ENCODE measurements at places on chromosomes 16 and 17. TPM values are rescaled to one million over a fixed set of nuclear protein-coding genes. Genes with fewer than 3 reads are reported as not detected.

GRCh38 chr16:19283637-19284036 lies 1.9 kb upstream of the CLEC19A start:
- DNase-seq = no peak

The TNS4 gene
- not detected for total RNA-seq

GRCh38 chr16:28062847-28063521 lies 530 bp downstream of the GSG1L start:
- peak; percentile 59 for DNase-seq

The GPT2 gene
- 67.1 TPM for total RNA-seq

The ASGR1 gene
- total RNA-seq = 0.13 TPM

GRCh38 chr17:82103553-82104451 lies 5.8 kb upstream of the FASN start:
- DNase-seq = no peak

The CCL7 gene
- total RNA-seq = not detected

The SGCA gene
- 1.1 TPM for total RNA-seq

- DNase-seq = no peak
Measured at GRCh38 chr16:30604316-30604947, 5.8 kb downstream of the ZNF689 start.

- no peak for DNase-seq
Measured at GRCh38 chr16:27965801-27966200, 97.7 kb downstream of the GSG1L start.

- no peak for DNase-seq
Measured at GRCh38 chr16:24359490-24359889, 103.4 kb downstream of the CACNG3 start.

DNA sequence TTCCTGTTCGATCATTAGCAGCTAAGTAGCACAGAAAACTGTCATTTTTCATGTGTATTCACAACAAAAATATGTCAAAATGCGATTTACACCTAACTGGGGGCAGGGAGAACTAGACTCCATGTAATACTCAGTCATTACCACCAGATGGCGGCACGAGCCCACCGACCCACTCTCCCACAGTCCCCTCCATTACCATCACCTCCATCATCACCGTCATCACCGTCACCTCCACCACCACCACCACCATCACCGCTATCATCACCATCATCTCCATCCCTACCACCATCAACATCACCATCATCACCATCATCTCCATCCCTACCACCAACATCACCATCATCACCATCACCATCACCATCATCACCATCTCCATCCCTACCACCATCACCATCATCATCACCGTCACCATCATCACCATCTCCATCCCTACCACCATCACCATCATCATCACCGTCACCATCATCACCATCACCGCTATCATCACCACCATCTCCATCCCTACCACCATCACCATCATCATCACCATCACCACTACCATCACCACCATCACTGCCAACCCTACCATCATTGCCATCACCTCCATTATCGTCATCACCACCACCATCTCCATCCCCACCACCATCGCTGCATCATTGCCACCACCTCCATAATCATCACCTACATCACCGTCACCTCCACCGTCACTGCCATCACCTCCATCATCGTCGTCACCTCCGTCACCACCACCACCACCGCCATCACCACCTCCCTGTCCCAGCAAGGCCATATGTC lies 14.4 kb downstream of the NDUFAF8 start:
- no peak for DNase-seq

The KRTAP9-4 gene
- not detected for total RNA-seq

DNA sequence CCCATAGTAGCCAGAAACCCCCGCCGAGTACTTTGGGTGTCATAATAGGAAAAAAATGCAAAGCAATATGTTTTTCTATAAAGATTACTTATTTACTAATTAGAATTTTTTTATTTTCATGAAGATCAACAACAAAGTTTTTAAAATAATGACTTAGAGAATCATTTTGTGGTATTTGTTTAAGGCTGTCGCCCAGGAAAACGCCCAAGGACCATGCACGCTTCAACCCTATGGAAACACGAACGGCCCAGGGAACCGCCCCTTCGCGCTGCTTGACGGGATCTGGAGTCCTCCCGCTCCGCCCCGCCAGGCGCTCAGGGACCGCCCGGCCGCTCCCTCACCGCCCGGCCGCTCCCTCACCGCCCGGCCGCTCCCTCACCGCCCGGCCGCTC lies 408 bp upstream of the KPNA2 start:
- peak; percentile 98 for DNase-seq

DNA sequence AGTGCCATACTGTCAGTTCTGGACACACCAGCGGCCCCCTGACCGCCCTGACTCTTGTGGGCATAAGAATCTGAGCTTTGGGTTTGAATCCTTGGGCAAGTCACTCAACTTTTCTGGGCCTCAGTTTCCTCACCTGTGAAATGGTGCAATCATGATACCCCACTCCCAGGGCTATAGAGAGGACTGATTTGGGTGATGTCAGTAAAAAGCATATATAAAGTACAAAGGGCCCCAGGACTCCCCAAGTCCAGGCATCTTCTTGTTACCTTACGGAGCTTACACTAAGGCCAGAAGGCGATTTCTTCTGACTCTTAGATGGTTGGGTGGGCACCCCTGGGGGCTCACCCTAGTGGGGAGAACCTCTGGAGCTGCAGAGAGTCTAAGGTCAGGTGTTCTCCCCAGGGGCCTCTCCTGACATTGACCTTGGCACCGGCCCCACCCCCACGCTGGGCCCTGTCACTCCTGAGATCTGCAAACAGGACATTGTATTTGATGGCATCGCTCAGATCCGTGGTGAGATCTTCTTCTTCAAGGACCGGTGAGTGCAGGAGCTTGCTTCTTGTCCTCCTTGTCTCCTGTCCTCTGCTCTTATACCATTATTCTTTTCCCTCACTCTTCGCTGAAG lies 13.9 kb downstream of the MMP2 start:
- no peak for DNase-seq

The PIPOX gene
- total RNA-seq = 0.69 TPM
